ENCODE measurements at places on chromosomes 4 and X. TPM values are rescaled to one million over a fixed set of nuclear protein-coding genes. Genes with fewer than 3 reads are reported as not detected.

The WDR1 gene
- 140 TPM for polyA plus RNA-seq

The GAGE12E gene
- polyA plus RNA-seq = not detected

The TREX2 gene
- polyA plus RNA-seq = 0.37 TPM

The FAM9B gene
- not detected for polyA plus RNA-seq

The HS3ST1 gene
- polyA plus RNA-seq = 1.3 TPM

The EPGN gene
- polyA plus RNA-seq = 2.0 TPM

The NSG1 gene
- polyA plus RNA-seq = 5.1 TPM

The TCEAL9 gene
- polyA plus RNA-seq = 293 TPM

The WNK3 gene
- 5.1 TPM for polyA plus RNA-seq

The FNIP2 gene
- polyA plus RNA-seq = 29.6 TPM

The ADH6 gene
- polyA plus RNA-seq = 19.0 TPM

The VCX3B gene
- 0.72 TPM for polyA plus RNA-seq

DNA sequence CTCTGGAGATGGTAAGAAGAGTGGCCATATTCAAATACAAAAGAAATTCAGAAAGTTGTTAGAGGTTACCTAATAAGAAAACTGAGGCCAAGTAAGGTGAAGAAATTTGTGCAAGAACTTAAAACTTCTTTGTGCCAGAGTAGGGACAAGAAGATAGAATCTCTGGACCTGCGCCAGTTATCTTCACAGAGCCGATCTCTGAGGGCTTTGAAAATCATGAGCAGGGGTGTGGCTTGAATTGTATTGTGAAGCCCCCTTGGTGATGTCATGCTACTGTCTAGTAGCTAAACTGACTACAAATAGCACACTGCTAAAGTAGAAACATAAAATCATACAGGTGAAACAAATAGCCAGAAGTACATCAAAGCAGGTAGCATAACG, 184.6 kb downstream of the UGT8 start:
- DNase-seq = no peak

- no peak for DNase-seq
Observed at GRCh38 chr4:40210776-40211175, 13.9 kb downstream of the RHOH start.

- no peak for DNase-seq
Observed at GRCh38 chr4:70818921-70819320, 20.8 kb downstream of the GRSF1 start.

- DNase-seq = no peak
Observed at GRCh38 chr4:24988776-24989175, 42.0 kb downstream of the LGI2 start.

DNA sequence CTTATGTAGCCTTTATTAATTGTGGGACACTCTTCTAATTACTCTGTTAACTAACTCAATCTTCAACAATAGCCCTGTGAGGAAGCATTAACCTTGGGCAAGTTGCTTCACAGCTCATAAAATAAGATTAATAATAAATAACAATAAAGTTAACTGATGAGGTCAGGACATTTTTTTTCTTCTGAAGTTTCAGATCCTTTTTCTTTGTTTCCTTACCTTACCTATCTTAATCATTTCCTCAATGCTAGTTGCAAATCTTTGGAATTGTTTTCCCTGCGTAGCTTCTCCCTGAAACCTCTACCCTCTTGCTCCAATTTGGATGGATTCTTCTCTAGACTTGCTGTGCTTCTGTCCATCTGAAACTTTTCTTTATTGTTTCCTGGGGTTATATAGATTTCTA, 17.5 kb upstream of the PLAC8 start:
- no peak for DNase-seq

DNA sequence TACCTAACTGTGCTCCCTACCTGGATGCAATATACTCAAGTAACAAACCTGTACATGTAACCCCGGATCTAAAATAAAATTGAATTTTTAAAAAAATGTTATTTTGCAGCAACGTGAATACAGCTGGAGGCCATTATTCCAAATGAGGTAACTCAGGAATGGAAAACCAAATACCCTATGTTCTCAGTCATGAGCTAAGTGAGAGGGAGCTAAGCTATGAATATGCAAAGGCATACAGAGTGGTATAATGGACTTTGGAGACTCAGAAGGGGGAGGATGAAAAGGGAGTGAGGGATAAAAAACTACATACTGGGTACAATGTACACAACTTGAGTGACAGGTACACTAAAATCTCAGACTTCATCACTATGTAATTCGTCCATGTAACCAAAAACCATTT, 78.6 kb downstream of the CENPC start:
- no peak for DNase-seq

GRCh38 chrX:143894938-143895337, 11.1 kb downstream of the UBE2NL start:
- no peak for DNase-seq

DNA sequence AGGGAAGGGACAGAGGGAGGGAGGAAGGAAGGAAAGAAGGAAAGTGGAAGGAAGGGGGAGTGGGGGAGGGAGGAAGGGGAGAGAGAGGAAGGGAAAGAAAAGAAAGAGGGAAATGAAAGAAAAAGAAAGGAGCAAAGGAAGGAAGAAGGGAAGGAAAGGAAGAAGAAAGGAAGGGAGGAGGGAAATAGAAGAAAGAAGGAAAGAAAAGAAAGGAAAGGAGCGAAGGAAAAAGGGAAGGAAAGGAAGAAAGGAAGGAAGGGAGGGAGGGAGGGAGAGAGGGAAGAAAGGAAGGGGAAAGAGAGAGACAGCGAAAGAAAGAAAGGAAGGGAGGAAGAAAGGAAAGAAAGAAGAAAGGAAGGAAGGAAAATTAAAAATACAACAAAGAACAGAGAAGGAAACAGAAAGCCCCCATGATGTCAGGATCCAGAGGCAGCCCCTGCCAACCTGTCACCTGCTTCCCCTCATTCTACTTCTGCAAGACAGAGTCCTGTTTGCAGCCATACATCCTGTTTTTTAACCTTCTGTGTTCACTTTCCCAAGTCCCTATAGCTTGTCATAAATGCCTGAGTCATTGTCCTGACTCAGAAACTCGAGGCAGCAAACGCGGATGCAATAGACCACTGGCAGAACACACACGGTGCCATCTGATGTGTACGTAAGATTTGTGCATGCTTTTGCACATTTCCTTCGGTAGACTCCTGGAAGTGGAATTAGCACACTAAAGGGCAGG, 77.0 kb upstream of the C4orf50 start:
- no peak for DNase-seq

DNA sequence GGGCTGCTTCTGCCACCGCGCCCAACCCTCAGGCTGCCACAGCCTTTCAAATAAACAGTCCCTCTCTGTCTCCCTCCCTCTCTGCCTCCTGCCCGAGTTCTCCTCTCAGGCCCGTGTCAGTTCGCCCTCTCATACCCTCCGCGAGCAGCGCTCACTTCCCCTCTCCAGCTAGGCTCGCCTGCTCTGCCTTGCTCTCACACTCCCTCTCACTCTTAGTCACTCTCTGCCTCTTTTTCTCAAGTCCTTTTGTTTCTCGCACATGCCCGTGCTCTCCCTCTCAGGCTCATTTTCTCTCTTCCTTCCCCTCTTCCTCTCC, 3.2 kb downstream of the EFNB1 start:
- DNase-seq = no peak

DNA sequence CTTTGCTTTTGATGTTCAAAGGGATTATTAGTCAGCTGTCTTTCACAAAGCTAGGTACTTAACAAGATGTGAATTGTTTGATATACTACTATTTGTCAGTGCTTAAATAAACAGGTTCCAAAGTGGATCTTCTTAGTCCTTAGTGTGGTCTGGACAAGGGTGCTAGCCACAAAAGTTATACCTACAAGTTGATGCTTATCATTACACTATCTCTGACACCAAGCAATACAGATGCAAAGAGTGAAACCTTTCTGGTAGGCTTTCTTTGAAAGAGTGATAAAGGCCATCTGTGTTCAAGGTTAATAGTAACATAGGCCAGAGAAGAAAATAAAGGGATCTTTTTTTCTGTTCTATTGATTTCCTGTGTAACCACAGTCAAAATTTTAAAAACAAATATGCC, 12.2 kb upstream of the RBPJ start:
- DNase-seq = no peak

DNA sequence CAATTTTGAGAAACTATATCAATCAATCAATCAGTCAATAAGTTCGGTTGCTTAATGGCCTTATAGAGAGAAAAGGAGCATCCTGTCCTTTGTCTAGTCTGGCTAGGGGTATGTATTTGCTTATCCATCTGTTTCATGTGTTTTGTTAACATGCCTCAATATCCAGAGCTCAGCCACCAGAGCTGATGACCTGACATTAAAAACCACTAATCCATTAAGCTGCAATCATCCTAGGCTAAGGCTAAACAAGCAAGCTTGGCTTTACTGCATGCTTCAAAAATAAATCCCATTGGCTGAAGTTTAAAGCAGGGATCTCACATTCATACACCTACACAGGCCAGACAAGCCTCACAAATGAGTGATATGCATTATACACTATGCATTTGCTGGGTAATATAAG, 139.7 kb downstream of the INPP4B start:
- DNase-seq = no peak

GRCh38 chr4:37882665-37883296, 8.1 kb upstream of the TBC1D1 start:
- no peak for DNase-seq

- DNase-seq = no peak
Observed at GRCh38 chr4:110248100-110248499, 49.7 kb upstream of the ELOVL6 start.

GRCh38 chr4:76585272-76585671, 150.2 kb downstream of the SHROOM3 start:
- no peak for DNase-seq

GRCh38 chr4:35520059-35520458, 724.3 kb downstream of the ARAP2 start:
- DNase-seq = no peak

- DNase-seq = no peak
Observed at GRCh38 chrX:10102046-10102704, 54.6 kb upstream of the CLCN4 start.

- DNase-seq = no peak
Observed at GRCh38 chr4:7323872-7324650, 110.7 kb downstream of the PSAPL1 start.

Measured in left renal pelvis (tissue), 4 donors.